Esophagus squamous epithelium (tissue), 5 donors: ENCODE measurements at places on chromosomes 1 and 21. TPM values are rescaled to one million over a fixed set of nuclear protein-coding genes. Genes with fewer than 3 reads are reported as not detected.
A peak's percentile ranks its signal among the peaks of the same experiment; 100 is the strongest.

- H3K27me3 ChIP-seq: no peaks in the 10 kb centered on the region
- H3K4me1 ChIP-seq: peaks cover 80% of the 10 kb centered on the region
- peaks cover 32% of the 10 kb centered on the region for H3K36me3 ChIP-seq
- no peak overlapping the region for H3K27ac ChIP-seq
- H3K4me3 ChIP-seq: no peak overlapping the region
Measured at GRCh38 chr1:23696335-23696989, 4.9 kb downstream of the RPL11 start.

DNA sequence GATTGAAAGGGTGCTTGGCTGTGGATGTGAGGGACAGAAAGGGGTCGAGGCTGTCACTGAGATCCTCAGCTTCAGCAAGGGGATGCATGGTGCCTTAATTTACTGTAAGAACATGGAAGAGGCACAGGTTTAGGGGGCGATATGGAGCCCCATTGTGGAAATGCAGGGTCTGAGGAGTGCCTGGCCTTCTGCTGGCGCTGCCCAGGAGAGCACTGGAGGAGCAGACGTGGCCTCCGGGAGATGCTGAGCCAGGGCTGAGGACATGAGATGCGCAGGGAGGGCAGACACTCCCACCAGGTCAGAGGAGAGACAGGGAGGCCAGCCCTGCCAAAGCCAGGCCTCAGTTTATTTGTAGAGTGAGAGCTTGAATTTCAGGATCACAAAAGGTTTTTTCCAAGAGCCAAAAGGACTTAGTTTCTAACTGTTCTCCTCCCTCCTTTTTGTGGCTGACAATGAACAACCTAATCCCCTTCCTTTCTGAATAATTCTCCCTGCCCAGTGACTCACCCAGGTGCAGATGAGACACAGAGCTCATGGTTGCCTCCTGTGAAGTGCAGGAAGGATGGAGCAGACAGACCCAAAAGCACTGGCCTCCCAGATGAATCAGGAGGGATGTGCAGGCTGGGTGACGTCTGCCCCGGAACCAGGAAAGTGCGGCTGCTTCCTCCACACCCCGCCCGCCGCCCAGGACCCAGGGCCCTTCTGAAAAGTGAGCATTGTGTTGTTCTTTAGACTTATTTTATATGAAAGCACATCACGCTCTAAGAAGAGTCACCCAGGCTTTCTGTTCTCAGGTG lies 73.0 kb upstream of the TMPRSS2 start:
- no peaks in the 10 kb centered on the region for H3K36me3 ChIP-seq
- no peaks in the 10 kb centered on the region for H3K4me1 ChIP-seq
- DNase-seq: no peak
- H3K27me3 ChIP-seq: no peaks in the 10 kb centered on the region
- peak overlapping the region; percentile 70 for H3K27ac ChIP-seq

- DNase-seq: no peak
- H3K4me3 ChIP-seq: no peak overlapping the region
- H3K27me3 ChIP-seq: no peaks in the 10 kb centered on the region
- no peak overlapping the region for H3K27ac ChIP-seq
Measured at GRCh38 chr1:187445066-187445465, 616.3 kb downstream of the PLA2G4A start.

DNA sequence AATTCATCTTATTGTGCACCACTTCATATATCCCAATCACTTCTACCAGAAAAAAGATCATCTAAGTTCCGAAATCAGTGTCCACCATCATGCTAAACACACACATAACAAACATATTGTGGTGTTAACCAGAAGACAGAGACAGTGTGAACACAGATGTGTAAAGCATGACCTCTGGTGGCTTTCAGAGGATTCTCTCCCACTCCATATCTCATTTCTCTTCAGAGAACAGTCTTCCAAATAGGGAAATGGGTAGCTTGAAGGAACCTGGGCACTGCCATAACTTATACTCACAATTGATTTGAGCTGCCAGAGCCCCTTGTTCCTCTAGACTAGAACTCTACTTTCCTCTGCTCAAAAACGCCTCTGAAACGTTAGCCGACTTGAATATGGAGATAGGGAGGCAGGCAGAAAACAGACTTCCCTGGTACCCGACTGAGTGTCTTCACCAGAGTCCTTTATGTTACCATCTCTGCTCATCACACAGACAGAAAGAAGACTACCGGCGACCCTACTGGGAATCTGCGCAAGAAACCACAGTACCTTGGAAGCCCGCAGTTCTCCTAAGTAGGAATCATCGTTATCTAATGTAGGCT lies 1.8 kb upstream of the ELAPOR1 start:
- peak overlapping the region; percentile 22 for H3K27ac ChIP-seq
- H3K4me3 ChIP-seq: no peak overlapping the region
- no peak for DNase-seq
- peaks cover 20% of the 10 kb centered on the region for H3K4me1 ChIP-seq
- no peaks in the 10 kb centered on the region for H3K36me3 ChIP-seq

DNA sequence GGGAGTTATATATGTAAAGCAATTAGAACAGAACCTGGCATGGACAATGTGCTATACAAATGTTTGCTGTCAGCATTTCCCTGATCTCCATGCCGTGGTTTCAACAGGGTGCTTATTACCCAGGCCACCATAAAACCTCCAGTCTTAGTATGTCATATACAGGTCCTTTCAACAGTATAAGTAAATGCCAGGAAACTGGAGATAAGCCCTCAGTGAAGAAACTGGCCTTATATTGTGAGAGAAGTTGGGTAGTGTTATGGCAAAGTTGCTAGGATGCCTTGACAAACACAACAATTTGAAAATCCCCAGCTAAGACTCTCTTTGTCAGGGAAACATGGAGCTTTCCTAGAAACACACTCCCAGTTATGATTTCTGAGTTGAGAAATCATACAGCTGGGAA lies 850.2 kb upstream of the ADAMTS5 start:
- DNase-seq: no peak
- H3K27me3 ChIP-seq: no peaks in the 10 kb centered on the region
- H3K4me3 ChIP-seq: no peak overlapping the region
- H3K4me1 ChIP-seq: no peaks in the 10 kb centered on the region
- H3K27ac ChIP-seq: peak overlapping the region; percentile 27
- H3K36me3 ChIP-seq: no peaks in the 10 kb centered on the region

- H3K36me3 ChIP-seq: no peaks in the 10 kb centered on the region
- no peak for DNase-seq
- H3K27me3 ChIP-seq: no peaks in the 10 kb centered on the region
- peaks cover 45% of the 10 kb centered on the region for H3K4me1 ChIP-seq
- H3K27ac ChIP-seq: peak overlapping the region; percentile 88
- no peak overlapping the region for H3K4me3 ChIP-seq
Measured at GRCh38 chr1:223707256-223708000, 4.9 kb upstream of the CAPN2 start.

- H3K27ac ChIP-seq: no peak overlapping the region
- no peaks in the 10 kb centered on the region for H3K36me3 ChIP-seq
- H3K4me1 ChIP-seq: peaks cover 13% of the 10 kb centered on the region
- H3K4me3 ChIP-seq: no peak overlapping the region
- no peak for DNase-seq
Measured at GRCh38 chr21:29481641-29482040, 182.9 kb downstream of the BACH1 start.

- no peaks in the 10 kb centered on the region for H3K36me3 ChIP-seq
- no peak overlapping the region for H3K27ac ChIP-seq
- H3K4me3 ChIP-seq: no peak overlapping the region
- H3K4me1 ChIP-seq: peaks cover 11% of the 10 kb centered on the region
- H3K27me3 ChIP-seq: no peaks in the 10 kb centered on the region
Measured at GRCh38 chr1:186633116-186633515, 47.1 kb downstream of the PTGS2 start.

GRCh38 chr1:213135572-213135971 lies 84.5 kb downstream of the RPS6KC1 start:
- H3K4me1 ChIP-seq: no peaks in the 10 kb centered on the region
- no peaks in the 10 kb centered on the region for H3K36me3 ChIP-seq
- H3K4me3 ChIP-seq: no peak overlapping the region

DNA sequence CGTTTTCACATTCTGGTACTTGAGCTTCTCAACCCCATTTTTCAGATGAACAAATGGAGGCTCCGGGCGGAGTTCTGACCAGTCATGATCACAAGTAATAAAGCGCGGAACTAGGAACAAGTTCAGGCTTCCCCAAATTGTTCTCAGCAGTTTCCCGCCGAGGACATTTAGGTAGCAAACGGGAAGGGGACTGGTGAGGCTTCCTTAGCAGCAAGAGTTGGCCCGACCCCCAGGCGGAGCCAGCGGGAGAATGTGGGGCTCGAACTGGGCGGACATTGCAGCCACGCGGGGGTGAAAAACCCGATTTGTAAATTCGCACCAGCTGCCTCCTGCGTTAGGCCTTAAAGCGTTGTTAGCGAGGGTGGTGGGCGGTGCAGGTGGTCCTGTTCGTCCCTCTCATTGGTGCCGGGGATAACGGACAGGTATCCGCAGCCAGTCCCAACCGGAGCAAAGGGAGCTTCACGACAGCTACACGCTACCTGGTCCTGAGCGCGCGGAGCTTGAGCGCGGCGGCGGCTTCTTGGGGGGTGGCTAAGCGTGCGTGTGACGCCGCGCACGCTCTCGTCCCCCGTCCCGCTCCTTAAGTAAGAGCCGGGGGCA lies 15.3 kb downstream of the SEMA6C start:
- peak overlapping the region; percentile 71 for H3K27ac ChIP-seq
- H3K4me1 ChIP-seq: peaks cover 27% of the 10 kb centered on the region
- DNase-seq: peak; percentile 39
- H3K4me3 ChIP-seq: peak overlapping the region; percentile 30
- no peaks in the 10 kb centered on the region for H3K36me3 ChIP-seq

GRCh38 chr1:7842517-7842916 lies 10.3 kb downstream of the UTS2 start:
- H3K36me3 ChIP-seq: peaks cover 14% of the 10 kb centered on the region
- H3K27ac ChIP-seq: no peak overlapping the region
- no peaks in the 10 kb centered on the region for H3K27me3 ChIP-seq
- no peak for DNase-seq

GRCh38 chr21:38392661-38393060 lies 105.6 kb downstream of the ERG start:
- no peaks in the 10 kb centered on the region for H3K36me3 ChIP-seq
- no peaks in the 10 kb centered on the region for H3K4me1 ChIP-seq
- no peak for DNase-seq
- H3K4me3 ChIP-seq: no peak overlapping the region

DNA sequence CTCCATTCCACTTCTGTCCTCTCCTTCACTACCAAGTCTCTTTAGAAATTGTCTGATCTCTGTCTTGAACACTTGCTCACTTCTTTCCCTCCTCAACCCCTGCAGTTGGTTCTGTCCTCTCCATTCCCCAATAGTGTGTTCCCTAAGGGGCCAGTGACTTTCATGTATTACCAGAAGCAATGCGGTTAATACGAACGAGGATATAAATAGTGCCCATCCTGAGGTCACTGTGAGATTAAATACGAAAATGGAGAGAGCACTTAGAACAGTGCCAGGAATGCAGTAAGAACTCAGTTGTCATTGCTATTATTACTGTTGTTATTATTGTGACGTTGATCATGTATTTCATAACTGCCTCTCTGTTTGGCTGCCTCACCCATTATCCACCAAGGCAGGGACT lies 53.0 kb upstream of the ARTN start:
- no peak overlapping the region for H3K27ac ChIP-seq
- no peak for DNase-seq
- no peaks in the 10 kb centered on the region for H3K36me3 ChIP-seq
- H3K4me1 ChIP-seq: peaks cover 3% of the 10 kb centered on the region
- H3K4me3 ChIP-seq: no peak overlapping the region

- H3K4me3 ChIP-seq: no peak overlapping the region
- H3K27me3 ChIP-seq: no peaks in the 10 kb centered on the region
- no peak overlapping the region for H3K27ac ChIP-seq
Measured at GRCh38 chr1:226104671-226105121, 42.2 kb downstream of the H3-3A start.

DNA sequence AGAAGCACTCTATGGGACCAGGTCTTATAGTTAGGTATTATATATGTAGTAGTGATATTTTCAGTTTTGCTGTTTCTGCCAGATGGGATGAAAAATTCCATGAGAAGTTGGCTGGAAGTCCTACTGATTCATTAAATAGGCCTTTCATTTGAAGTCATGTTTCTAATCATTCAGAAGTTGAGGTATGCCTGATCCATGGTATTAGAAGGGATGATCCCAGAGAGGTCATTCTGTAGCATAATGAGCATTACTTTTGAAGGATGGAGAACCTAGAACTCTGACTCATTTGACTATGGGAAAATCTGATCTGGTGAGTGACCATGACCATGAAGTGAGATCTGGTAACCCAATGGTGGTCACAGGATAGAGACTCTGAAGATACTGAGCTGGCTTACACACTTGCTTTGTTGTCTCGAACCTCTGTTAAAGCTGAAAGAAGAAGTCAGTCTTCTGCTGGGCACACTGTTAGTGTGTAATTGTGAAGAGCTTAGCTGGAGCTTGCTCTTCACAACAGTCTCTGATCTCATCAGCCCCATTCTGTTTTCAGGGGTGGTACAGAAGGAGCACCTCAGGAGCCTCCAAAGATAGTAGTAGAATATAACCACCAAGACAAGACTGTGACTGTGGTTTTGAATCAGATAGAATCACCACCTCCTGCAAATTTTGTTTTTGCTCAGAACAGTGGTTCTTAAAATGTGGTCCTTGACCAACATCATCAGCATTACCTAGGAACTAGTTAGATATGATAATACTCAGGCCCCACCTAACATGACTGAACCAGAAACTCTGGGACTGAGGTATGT lies 9.0 kb downstream of the MGST3 start:
- H3K4me1 ChIP-seq: peaks cover 72% of the 10 kb centered on the region
- H3K27ac ChIP-seq: no peak overlapping the region
- no peaks in the 10 kb centered on the region for H3K27me3 ChIP-seq
- H3K36me3 ChIP-seq: peaks cover 32% of the 10 kb centered on the region
- H3K4me3 ChIP-seq: no peak overlapping the region

DNA sequence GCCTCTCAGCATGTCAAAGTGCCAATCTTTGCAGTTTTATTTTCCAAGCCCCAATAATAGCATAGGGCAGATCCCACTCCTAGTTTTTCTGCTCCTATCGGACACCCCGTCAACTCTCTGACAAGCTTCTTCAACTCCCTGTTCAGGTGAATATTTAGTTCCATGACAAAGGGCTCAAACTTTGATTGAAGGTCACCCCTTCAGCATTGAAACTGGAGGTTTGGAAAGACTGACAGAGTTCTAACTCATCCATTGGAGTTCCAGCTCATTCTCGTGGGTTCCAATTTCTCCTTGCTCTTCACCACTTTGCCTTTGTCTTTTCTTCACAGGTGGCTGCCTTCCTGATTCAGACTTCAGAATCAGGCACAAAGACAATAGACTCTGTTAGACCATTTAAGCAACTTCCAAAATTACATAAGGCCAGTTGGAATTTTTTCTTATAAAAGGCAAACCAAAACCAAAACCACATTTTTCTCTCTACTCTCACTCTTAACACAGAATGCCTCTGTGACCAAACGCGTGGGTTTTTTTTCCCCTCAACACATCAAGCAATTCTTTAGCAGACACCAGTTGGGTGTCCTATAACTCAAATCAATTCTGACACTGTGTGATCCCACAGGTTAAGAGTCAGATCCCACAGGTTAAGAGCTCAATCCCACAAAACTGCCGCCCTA lies 169.3 kb upstream of the USP25 start:
- H3K27ac ChIP-seq: no peak overlapping the region
- H3K27me3 ChIP-seq: no peaks in the 10 kb centered on the region
- H3K4me3 ChIP-seq: no peak overlapping the region
- no peak for DNase-seq

- H3K27ac ChIP-seq: no peak overlapping the region
Measured at GRCh38 chr1:93710499-93711453, 29.1 kb upstream of the BCAR3 start.

PLA2G2F gene
- not detected for total RNA-seq

NUP210L gene
- total RNA-seq: 0.19 TPM

KIAA0040 gene
- 22.7 TPM for total RNA-seq

RNF186 gene
- not detected for total RNA-seq

DISP1 gene
- 1.8 TPM for total RNA-seq

PHTF1 gene
- 3.6 TPM for total RNA-seq
